ENCODE measurements at places on chromosomes 2 and 18.

GRCh38 chr2:94776036-94776435 lies 95.2 kb upstream of the TEKT4 start:
- no peak for DNase-seq

GRCh38 chr2:177606636-177607035 lies 214.1 kb downstream of the AGPS start:
- DNase-seq = no peak

DNA sequence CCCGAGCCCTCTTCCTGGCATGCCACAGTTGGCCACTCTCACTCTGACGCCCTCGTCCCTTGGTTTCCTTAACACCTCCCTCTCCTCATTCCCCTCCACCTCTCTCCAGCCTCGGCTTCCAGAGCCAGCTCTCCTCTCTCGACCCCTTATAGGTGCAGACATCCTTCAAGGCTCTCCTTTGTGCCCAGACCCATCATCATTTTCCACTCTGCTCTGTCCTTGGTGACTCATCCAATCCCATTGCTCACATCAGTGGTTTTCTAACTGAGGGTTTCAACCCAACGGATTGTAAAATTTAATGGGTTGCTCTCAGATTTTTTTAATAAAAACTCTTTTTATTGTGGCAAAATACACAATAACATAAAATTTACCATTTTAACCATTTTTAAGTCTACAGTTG lies 6.2 kb downstream of the ST8SIA5 start:
- no peak for DNase-seq

DNA sequence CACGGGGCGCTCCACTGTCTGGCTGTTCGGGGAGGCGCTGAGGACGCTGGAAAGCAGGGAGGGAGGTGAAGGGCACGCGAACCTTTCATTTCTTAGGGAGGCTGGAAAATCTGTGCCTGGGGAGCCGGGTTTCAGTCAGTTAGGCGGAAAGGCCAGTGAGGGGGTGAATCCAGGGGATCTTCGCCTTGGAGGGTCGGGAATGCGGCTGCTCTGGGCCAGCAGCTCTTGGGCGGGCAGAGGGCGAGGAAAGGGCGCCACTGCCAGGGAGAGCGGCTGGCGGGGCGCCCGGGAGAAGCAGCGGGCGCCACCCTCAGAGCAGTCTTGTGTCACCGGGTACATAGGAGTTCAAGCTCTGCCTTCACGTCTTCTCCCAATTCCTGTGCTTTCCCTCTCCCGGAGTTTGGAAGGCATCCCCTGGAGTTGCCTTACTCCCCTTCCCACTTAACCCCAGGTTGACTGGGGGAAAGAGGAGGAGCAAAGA lies 1.4 kb downstream of the CCDC85A start:
- DNase-seq = no peak

DNA sequence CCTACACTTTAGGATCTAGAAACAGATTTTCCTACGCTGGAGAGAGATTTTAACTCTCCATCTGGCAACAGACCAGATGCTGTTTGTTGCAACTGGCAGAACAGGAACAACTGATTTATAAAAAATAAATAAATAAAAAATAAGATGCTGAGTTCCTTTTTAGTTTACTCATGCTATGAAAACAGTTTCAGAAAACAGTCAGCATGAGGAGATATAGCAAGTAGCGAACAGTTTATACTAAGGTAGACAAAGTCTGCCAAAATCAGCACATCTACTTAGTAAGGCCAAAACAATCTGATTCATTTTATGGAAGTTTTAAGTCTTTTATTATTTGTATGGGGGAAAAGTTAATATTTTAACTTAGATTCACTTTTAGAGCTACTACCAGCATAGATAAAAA lies 974.0 kb upstream of the CNTNAP5 start:
- no peak for DNase-seq

DNA sequence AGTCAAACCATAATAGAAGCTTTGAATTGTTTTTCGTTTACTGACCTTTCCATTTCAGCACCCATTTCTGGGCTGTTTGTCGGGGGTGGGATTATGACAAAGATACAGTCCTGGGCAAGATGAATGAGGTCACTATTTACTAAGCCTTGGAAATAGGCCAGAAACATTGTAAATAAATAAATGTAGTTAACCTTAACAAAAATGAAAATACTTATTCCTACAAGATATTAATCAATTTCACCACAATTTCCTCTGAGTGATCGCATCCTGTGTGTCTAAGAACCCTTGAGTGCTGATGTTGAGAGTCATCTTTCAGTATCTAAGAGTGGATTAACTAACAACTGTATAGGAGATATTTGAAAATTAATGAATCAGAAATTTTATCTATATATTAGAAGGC lies 14.0 kb downstream of the ITGA4 start:
- no peak for DNase-seq

DNA sequence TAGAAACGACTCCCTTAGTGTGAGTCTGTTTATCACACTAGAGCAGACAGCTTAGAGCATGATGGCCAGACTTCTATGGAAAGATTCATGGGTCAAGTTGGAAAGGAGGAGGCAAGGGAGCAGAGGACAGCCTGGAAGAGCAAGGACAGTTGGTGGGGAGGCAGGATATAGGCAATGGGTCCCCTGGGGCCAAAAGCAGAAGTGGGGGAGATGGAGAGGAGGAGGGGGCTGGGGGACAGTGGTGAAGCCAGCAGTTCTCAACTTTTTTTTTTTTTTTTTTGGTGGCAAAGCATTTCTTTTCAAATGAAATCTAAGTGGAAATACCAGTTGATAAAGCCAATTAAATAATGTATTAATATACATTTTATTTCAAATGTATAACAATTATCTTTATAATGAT lies 197.9 kb downstream of the HRH4 start:
- DNase-seq = no peak

- DNase-seq = no peak
Measured at GRCh38 chr2:70161069-70161534, 29.7 kb downstream of the C2orf42 start.

DNA sequence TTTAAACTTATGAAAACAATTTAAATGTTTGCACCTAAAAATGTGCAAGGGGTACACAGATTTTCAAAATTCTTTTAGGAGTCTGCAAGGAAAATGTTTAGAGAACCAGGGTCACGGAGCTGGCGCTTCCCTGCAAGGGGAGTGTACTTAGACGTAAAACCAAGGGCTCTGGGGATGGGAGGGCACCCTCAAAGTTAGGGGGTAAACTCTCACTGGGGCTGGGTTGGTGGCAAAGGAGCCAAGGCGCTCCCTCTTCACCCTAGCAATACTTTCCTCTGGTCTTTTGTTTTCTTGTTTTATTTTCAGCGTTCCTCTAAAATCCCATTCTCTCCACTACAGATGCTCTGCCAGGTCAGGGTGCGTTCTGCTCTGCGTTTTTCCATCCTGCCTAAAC lies 20.0 kb downstream of the TMEM247 start:
- no peak for DNase-seq

DNA sequence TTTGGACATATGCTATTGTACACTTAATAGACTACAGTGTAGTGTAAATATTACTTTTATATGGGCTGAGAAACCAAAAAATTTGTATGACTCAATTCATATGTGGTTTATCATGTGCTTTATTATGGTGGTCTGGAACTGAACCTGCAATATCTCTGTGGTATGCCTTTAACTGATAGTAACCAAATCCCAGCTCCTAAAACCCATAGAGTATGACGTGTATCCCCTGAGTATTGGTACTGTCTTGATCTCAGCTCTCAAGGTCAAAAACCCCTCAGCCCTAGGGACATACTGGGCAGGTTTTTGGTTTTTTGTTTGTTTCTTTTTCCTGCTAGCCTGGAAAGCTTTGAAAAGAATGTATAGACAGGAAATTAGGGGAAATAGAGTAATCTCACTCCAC lies 42.2 kb upstream of the ARHGAP15 start:
- no peak for DNase-seq

- no peak for DNase-seq
Measured at GRCh38 chr2:46723346-46723745, 192.3 kb downstream of the MCFD2 start.

GRCh38 chr2:9103663-9104277 lies 100.3 kb upstream of the MBOAT2 start:
- DNase-seq = no peak

- DNase-seq = no peak
Measured at GRCh38 chr2:185466915-185467314, 271.7 kb upstream of the FSIP2 start.

GRCh38 chr2:170815746-170816503 lies 762 bp upstream of the GAD1 start:
- peak; percentile 64 for DNase-seq

- DNase-seq = no peak
Measured at GRCh38 chr2:134927195-134927594, 8.6 kb downstream of the CCNT2 start.

DNA sequence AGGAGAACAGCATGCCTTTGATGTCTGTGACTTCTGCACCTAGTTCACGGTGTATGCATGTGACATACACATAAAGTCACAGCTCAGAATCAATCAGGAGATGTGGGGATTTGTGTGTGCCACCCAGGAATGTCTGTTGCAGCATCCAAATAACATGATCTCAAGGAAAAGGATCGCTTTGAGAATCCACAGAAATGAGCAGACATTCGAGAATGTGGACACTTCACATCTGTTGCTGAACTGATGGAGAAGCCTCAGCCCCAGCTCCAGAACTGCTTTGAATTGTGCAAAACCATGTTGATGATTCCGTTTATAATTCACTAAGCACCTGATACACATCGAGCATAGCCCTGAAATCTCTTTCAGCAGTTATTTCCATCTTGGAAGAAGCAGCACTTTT lies 208.6 kb downstream of the CMPK2 start:
- no peak for DNase-seq

GRCh38 chr18:48352051-48352755 lies 57.0 kb downstream of the ZBTB7C start:
- DNase-seq = no peak

DNA sequence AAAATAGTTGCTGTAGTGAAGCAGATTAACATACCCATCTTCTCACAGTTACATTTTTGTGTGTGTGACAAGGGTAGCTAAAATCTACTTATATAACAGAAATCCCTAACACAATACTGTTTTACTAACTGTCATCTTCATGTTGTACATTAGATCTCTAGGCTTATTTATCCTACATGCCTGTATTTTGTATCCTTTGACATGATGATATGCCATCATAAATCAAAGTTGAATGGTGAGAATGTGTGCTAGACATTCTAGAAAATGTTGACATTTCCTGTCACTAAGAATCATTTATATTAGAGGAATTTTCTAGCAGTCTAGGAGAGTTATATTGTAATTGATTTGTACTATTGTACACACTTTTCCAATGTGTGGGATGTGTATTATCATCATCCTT lies 21.5 kb upstream of the CALCRL start:
- no peak for DNase-seq

GRCh38 chr2:66929632-66930338 lies 467.3 kb upstream of the ETAA1 start:
- DNase-seq = no peak

GRCh38 chr2:109346601-109347228 lies 217.7 kb downstream of the SH3RF3 start:
- no peak for DNase-seq

DNA sequence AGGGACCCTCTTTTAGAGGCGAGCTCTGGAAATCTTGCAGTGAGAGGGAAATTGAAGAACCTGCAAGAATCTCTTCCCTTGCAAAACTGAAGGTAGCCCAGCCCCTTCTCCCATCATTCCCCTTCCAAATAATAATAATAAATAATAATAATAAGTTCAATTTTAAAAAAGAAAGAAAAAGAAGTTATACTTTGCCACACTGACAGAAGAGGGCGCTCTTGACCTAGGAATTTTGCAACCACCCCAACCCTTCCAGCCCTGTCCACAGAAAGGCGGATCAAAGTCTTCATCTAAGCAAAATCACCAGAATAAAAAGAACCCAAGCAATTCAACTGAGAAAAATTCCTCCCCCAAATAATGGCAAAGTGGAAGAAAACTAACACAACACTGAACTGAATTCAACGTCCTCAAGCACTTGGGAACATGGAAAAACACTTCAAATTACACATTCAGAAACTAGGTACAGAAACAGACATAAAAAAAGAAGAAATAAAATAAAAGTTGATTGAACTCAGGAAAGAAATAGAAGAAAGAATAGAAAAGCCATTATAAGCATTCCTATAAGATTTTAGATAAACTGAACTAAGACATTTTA lies 98.9 kb upstream of the GLS start:
- peak; percentile 21 for DNase-seq

- no peak for DNase-seq
Measured at GRCh38 chr18:10030816-10031541, 117.2 kb downstream of the VAPA start.

DNA sequence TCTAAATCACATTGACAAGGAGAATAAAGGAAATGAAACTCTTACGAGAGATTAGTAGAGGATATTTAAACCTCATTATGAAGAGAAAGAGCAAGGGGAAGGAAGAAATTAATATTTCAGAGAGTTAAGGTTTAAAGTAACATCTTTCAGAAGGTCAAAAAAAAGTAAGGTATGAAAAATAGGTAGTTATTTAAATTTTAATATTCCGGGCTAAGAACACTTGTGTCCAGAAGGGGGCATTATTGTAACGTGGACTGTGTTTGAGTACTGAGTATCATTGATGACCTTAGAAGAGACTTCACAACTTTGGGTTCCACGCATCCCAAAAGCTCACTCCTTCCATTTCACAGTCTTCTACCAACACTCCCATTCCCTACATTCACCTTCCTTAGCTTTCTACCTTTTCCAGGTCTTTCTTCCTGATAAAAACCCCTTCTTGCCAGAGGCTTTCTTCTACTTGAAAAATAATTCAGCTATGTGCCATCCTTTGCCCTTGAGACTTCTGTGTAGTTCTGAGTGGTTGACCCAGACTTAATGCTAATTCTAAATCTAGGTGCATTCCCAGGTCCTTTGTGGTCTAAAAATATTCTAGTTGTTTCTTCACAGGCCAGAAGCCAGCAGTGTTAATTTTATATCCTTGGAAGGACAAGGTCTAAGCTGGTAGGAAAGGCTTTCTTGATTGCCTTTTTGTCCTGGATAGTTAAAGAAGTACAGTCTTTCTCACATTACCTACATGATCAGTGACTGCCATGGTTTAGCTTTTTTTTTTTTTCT lies 16.5 kb downstream of the DYNC1I2 start:
- DNase-seq = no peak
